Testis (tissue), 5 donors: ENCODE measurements at places on chromosomes 3 and 15. TPM values are rescaled to one million over a fixed set of nuclear protein-coding genes. Genes with fewer than 3 reads are reported as not detected.

DNA sequence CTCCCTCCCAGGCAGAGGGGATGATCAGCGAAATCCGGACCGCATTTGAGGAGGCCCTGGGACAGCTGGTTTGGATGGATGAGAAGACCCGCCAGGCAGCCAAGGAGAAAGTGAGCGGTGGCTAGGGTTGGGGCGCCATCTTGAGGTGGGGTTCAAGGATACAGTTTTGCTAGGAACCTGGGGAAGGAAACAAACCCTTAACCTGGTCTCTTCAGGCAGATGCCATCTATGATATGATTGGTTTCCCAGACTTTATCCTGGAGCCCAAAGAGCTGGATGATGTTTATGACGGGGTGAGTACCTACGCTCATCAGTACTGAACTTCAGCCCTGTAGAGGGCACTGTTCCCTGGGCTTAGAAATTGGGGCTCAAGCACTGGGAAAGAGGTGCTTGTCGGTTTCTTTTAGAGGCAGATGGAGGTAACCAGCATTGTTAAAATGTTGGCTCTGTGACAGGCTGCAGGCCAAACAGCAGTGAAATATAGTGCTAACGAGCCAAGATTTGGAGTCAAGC, 9.6 kb upstream of the PSMD2 start:
- peak; percentile 41 for DNase-seq

TUSC7 gene
- polyA plus RNA-seq: 24.0 TPM

DNA sequence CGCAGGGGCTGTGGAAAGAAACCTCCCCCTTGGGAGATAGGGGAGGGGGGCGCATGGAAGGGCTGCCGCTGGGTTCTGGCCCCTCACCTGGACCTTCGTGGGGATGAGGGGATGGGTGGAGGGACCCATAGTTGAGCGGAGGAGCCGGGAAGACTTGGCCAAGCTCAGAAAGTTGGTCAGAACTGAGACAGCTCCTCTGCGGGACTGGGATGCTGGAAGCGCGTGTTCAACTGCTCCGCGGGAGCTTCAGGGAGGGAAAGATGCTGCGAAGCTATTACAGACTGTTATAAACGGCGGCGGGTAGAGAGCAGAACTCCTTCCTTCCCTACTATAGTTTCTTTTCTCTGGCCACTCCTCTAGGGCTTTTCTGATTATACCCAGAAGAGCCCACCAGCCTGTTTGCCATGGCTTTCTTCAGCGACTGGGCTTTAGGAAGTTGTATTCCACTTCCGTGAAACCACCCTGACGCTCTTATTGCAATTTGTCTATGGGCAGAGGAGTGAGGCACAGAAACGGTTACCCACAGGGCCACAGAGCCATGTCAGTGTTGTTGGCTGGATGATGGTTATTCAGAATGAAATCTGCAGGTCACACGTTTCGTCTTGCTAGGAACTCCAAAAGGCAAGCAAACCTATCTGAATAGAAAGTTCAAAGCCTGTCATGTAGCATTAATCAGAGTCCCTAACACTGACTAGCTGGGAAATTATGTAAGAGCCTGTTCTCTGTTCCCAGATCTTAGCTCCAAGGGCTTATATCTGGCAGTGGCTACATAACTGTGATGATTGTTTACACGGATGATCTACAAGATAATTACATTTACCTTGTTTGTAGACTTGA, 1.1 kb downstream of the SYNPR start:
- DNase-seq: no peak

GRCh38 chr15:20272422-20273184, 269.0 kb downstream of the GOLGA6L6 start:
- DNase-seq: no peak

GRCh38 chr15:59307165-59307537, 65.5 kb downstream of the MYO1E start:
- DNase-seq: no peak

- no peak for DNase-seq
Measured at GRCh38 chr3:114672692-114673447, 379.0 kb downstream of the TIGIT start.

RETNLB gene
- not detected for polyA plus RNA-seq

DNA sequence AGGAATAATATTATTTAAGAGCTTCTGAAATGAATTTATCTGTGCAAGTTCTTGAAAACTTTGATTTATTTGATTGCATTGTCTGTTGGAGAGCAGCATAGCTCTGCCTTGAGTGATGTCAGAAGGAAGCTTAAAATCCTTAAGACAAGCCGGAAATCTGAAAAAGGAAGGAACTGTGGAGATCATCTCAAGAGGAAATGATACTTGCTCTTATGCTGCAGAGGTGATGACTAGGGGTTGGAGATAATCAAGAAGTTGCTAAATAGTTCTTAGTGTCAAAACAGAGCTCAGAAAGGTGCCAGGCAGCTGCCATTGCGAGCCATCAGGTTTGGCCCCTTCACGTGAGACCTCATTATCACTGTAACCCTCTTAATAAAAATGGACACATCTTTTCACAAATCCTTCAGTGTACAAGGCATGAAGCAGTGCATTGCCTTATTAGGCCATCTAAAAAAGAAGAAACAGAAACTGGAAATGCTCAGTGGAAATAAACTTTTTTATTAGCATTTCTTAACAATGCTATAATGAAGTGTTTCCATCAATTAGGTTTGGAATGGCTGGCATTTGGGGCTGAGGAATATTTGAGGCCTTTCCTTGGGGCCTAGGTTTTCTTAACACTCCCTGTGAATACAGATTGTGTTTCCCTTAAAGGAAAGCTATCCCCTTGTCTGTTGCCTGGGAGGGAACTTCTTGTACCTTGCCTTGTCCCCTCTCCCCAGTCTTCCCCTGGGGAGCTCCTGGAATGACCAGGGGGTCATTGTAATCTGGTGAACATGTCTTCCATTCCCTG, 34.5 kb upstream of the VILL start:
- no peak for DNase-seq
